ENCODE measurements at places on chromosomes 7 and 10. TPM values are rescaled to one million over a fixed set of nuclear protein-coding genes. Genes with fewer than 3 reads are reported as not detected.

- DNase-seq, result no peak
Observed at GRCh38 chr10:96595741-96596140, 8.9 kb upstream of the TM9SF3 start.

DNA sequence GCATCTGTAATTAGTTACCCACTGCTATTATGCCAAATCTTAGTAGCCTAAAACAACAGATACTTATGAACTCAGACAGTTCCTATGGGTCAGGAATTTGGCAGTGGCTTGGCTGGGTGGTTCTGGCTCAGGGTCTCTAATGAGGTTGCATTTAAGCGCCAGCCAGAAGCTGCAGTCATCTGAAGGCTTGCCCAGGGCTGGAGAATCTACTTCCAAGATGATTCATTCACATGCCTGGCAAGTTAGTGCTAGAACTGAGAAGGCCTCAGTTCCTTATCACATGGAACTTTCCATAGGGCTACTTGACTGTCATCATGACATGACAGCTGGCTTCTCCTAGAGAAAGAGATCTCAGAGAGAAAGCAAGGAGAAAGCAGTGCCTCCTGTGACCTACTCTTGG, 121.3 kb downstream of the AVL9 start:
- no peak for DNase-seq

DNA sequence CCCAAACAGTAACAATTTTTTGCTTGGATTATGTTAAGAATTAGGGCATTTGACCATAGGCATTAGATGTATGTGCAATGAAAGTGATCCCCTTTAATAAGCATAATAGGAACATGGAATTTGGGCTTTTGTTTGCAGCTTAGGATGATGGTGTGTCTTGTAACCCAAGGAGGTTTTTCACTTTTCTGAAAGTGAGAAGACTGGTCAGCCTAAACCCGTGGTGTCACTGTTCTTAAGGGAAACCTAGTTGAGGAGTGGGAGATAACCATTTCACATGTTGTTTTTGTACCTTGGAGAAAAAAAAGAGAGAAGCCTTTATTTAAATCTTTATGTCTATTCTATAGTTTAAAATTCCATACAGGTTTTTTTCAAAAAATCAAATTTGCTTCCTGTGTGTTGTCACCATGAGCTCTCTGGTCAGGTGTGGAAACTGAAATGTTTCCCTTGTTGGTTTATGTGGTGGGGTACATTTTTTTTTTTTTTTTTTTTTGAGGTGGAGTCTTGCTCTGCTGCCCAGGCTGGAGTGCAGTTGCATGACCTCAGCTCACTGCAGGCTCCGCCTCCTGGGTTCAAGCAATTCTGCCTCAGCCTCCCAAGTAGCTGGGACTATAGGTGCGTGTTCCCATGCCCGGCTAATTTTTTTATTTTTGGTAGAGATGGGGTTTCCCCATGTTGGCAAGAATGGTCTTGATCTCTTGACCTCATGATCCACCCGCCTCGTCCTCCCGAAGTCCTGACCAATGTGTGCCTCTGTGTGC, 7.7 kb downstream of the CCM2 start:
- no peak for DNase-seq

- DNase-seq, result no peak
Observed at GRCh38 chr7:99730238-99730810, 4.7 kb downstream of the CYP3A7 start.

- DNase-seq, result no peak
Observed at GRCh38 chr7:41873741-41874140, 170.9 kb upstream of the INHBA start.

DNA sequence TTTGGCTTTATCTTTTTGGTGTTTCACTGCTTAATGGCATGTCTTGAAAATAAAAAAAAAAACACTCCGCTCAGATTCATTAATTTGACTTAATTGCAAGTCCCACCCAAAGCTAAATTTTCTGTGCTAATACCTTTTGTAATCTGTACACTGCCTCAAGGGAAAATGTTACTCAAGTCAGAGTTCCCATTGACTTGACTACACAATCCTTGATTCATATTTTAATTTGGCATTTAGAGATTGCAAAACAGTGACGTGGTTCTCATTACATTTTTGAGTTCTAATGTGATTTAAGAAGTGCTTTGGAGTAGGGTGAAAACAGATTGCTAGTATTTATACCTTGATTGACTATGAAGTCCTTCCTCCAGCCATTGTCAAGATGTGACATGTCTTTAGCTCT, 21.3 kb upstream of the LIPM start:
- DNase-seq, result no peak

INMT gene
- polyA plus RNA-seq, result 0.35 TPM

GIMAP6 gene
- polyA plus RNA-seq, result 9.3 TPM

SPDYE5 gene
- 2.0 TPM for polyA plus RNA-seq

Measured in spinal cord (tissue), 10 donors.